ENCODE measurements at places on chromosomes 3 and 15.
A peak's percentile ranks its signal among the peaks of the same experiment; 100 is the strongest.

GRCh38 chr3:28651159-28651558 lies 302.5 kb upstream of the AZI2 start:
- peak; percentile 24 for DNase-seq

DNA sequence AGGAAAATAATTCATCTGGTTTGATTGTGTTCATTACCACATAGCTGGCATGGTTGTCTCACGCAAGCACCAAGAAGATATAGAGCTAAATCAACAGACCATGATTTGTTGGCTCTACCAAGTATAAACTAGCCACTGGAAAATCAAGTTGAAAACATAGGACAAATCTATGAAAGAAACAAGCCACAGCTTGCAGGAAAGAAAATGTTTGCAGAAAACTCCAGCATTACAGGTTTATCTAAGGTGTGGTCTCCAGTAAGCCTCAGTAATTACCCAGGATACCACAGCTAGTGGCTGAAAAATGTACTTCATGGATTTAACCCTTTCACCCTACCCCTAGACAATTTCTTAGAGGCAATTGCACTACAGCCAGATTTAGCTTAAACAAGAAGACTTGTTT lies 340.6 kb downstream of the SOX2 start:
- no peak for DNase-seq

DNA sequence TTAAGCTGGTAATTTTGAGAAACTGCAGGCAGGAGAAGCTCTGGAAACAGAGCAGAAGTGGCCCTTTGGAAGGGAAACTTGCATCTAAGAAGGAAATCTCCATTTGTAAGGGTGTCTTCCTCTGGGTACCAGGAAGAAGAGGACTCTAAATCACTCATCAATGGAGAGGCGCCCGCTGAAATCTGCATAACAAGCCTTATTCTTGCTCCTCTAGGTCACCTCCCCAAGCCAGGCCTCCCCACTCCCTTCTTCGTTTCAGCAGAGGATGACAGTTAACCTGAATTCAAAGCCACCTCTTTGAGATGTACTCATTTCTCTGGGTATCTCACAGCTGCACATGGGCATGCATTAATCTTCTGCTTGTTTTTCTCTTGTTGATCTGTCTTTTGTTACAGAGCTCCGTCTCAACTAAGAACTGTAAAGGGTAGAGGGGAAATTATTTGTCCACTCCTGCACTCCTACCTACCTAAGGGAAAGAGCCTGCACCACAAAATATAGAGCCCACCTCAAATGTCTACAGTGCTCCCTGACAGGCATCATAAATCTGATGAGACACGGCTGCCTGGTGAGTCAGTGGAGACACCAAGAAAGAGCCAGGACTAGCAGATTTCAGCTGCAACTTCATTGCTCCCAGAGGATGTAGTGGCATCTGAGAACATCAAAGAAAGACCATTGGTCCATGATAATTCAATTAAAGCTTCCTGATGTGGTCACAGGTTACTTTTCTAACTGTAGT lies 51.5 kb downstream of the GABRB3 start:
- DNase-seq: no peak

GRCh38 chr3:137304313-137305056 lies 346.7 kb downstream of the IL20RB start:
- no peak for DNase-seq

DNA sequence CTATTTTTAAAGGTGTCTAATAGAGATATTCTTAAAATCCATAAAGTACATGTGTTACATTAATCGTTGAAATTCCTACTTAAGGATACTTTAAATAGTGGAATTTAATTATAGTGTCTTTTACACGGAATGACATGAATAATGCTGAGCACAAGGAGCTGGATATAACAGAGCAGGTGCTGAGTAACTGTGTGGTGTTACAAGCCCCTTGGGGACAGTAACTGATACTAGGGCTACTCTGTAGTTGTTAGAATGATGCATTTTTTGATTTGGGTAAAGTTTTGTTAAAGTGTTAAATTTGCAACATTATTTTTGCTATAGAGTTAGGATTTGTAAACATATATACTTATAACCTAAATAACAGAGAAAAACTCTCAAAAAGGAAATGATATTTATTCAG lies 1496.1 kb downstream of the OTOL1 start:
- no peak for DNase-seq

DNA sequence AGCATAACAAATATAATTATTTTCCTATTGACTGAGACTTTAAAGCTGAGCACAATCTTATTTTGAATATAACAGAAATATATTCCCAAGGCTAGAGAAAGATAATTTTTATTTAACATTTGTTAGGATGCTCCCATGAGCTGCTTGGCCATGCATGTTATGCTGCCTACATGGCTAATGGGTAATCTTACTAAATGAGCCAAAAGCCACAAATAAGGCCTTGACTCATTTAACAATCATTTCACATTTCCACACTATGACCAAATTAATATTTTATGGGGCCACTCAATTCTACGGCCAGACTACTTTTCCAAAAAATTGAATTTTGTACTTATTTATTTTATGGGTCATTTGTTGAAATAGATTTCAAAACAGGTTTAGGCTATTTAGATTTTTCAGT lies 141.7 kb downstream of the MEIS2 start:
- DNase-seq: peak; percentile 41

- DNase-seq: peak; percentile 57
Measured at GRCh38 chr3:132721479-132722164, 587 bp downstream of the NPHP3 start.

DNA sequence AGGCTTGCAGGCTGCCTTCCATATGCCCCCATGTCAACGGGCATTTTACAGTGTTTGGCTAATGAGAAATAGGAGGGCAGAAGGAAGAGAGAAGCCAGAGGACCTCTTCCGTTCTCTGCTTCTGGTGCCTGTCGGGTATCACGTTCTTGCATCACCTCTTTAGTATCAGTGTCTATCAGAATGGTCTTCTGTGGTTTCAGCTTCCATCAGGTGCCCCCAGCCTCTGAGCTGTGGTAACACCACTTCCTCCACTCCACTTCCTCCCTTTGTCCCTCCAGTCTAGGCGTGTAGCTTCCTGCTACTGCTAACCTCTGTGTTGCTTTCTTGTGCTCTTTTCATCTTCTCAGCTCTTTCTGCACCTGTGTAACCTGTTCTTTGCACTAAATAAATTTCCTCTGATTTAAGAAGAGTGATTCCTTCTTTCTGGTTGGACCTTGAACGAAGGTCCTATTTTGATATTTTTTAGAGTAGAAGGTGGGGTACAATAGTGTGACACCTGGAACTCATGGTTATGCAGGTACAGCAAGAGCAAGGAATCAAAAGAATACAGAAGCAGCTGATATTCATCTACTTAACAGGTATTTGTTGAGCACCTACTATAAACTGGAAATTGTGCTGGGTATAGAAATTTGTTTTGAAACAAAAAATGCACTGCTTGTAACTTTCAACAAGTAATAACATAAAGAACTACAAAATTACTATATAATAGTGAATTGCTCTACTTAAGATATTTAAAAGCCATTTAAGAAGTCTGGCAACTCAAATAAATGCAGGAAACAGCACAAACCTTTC lies 27.4 kb upstream of the FOXB1 start:
- no peak for DNase-seq

All from fibroblast of skin of right quadriceps (primary cell).